ENCODE measurements at places on chromosomes 16 and 17. TPM values are rescaled to one million over a fixed set of nuclear protein-coding genes. Genes with fewer than 3 reads are reported as not detected.

Gene AGRP
- total RNA-seq, result not detected

Gene GDPD1
- total RNA-seq, result 6.8 TPM

Gene NPB
- 0.55 TPM for total RNA-seq

Gene OR2C1
- total RNA-seq, result 0.14 TPM

Gene MFAP4
- total RNA-seq, result 303 TPM

Gene TSPOAP1
- total RNA-seq, result 30.2 TPM

Gene SMIM36
- not detected for total RNA-seq

Gene KCNG4
- total RNA-seq, result not detected

GRCh38 chr17:82461827-82462524 is 3.4 kb downstream of the NARF start:
- no peak for DNase-seq

DNA sequence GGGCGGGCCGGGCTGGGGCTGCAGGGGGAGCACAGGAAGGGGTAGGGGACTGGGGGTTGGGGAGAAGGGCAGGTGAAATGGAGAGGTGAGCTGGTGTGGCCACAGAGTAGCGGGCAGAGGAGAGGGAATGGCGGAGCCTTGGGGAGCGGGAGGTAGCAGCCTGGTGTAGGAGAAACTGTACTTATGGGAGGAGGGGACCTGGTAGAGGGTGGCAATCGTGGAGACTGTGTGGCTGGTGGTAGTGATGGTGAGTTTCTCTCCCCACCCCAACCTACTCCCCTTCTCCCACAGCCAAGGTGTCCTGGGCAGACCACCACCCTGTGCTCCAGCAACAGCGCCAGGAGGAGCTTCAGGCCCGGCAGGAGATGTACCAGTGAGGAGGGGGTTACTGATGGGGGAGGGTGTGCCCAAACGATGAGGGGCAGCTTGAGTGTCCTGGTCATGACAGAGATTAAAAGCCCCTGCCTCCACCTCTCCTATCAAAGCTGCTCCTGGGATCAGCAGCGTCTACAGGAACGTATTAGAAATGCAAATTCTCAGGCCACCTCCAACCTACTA is 831 bp downstream of the ALOX15B start:
- no peak for DNase-seq

- peak; percentile 44 for DNase-seq
Measured at GRCh38 chr16:11232852-11233726, 22.9 kb downstream of the SOCS1 start.

DNA sequence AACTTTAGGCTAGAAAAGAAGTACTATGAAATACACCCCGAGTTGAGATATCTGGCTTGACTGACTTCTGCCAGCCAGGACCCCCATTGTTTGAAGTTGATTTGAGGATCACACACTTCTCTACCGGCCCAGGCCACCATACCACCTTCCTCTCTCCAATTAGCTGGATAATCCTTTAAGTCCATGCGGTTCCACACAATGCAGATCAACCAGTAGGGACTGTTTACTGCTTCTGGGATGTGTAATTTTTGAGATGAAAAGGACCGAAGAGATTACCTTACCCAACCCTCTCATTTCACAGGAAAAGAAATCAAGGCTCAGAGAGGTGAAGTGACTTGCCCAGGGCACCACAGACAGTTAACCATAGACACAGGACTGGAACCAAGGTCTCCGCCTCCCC is 20.5 kb downstream of the ERN1 start:
- DNase-seq, result no peak

DNA sequence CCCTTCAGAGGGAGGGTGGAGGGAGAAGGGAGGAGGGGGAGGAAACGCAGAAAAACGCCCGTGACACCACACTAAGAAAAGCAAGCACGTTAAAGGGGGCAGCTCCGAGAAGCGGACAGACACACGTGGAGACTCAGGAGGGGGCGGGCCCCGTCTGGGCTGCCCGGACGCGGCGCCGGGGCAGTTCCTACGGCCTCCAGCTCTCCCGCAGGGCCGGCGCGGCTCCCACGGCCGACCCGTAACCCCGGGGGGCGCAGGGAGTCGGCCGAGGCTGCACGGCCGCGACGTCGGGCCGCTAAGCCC is 362 bp downstream of the KLHDC4 start:
- DNase-seq, result no peak

DNA sequence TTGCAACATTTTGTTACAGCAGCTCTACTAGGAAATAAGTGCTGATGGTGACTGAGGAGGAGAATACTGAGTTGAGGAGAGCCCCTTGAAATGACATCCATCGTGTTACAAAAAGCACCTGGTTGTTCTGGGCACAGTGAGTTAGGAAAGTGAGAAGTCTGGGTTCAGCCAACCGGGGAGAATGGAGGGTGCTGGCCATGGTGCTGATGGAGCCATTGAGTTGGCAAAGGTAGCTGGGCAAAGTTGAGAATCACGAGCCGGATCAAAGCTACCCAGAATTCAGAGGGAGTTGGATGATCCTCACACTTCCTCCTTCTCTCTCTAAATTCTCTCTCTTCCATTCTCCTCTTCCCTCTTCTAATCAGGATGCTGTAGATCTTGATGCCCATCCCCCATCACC is 35.0 kb upstream of the ASIC2 start:
- peak; percentile 22 for DNase-seq

DNA sequence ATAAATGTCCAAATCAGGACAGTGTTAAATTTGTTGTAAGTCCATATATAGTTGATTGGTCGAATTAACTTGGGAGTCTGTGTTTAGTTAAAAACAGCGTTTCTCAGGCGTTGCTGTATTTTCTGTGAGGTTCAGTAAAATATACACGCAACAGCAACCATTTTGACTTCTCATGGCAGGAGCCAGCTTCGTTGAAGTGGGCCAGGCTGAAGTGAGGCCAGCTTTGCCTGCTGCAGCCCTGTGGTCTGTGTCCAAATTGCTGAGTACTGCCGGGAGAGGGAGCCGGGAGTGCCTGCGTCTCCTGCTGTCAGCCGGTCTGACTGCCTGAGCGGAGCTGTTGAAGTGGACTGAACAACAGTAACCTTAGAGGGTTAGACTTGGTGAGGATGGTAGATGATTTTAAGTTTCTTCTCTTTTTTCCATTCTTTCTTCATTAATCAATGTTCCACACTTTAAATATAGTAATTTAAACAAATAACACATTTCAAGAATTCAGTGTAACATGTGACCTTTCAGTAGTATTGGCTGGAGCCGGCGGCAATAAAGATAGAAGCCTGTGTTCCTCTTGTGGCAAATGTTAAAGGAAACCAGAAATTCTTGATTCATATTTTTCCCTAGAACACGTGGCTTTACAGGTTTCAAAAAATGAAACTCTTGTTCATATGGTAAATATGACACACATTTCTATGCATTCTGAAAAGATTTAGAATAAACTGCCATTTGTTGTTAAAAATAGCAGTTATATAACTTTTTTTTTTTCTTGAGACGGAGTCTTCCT is 37.0 kb upstream of the ZNF750 start:
- DNase-seq, result peak; percentile 76

DNA sequence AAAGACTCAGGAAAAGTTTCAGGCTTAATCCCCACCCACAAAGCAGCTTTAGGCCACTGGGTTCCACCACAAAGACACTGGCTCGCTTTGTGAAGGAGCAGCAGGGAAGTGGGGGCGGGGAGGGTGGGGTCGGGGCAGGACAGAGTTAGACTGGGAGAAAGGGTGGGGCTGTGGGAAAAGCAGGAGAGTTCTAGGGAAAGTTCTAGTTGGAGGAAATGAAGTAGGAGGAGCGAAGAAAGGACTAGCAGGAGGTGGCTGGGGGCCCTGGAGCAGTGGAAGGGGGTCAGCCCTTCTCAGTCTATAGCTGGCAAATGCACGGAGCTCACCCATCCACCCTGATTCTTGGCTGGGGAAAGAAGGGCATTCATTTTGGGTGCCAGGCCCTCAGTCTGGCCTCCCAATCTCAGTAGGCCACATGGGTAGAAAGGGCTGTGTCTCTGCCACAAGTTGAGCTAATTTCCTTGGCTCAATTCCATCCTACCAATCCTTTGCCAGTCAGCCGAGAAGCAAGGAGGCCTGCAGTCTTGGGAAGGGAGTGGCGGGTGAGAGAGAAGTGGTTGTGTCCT is 4.6 kb downstream of the INPP5K start:
- peak; percentile 50 for DNase-seq

GRCh38 chr17:80449194-80449929 is 27.0 kb downstream of the NPTX1 start:
- DNase-seq, result no peak

GRCh38 chr17:76810956-76811355 is 57.2 kb upstream of the MGAT5B start:
- DNase-seq, result no peak

GRCh38 chr17:39576187-39576586 is 31.5 kb downstream of the NEUROD2 start:
- no peak for DNase-seq

- no peak for DNase-seq
Measured at GRCh38 chr17:79159471-79159870, 84.8 kb downstream of the ENGASE start.
